Activated naive CD4-positive, alpha-beta T cell treated with anti-CD3 and anti-CD28 coated beads, Interleukin-2, amount 10 ng/mL, durations not matched to agents 5 hours and 36 hours (primary cell): ENCODE measurements at places on chromosomes 5 and 9. TPM values are rescaled to one million over a fixed set of nuclear protein-coding genes. Genes with fewer than 3 reads are reported as not detected.

Gene NDFIP1
- 80.4 TPM for total RNA-seq

Gene ABCA1
- 0.10 TPM for total RNA-seq

Gene CFAP90
- not detected for total RNA-seq

Gene SV2C
- total RNA-seq, result 0.02 TPM
